ENCODE measurements at places on chromosomes 12 and 14. TPM values are rescaled to one million over a fixed set of nuclear protein-coding genes. Genes with fewer than 3 reads are reported as not detected.

The SAMD15 gene
- 0.38 TPM for total RNA-seq

DNA sequence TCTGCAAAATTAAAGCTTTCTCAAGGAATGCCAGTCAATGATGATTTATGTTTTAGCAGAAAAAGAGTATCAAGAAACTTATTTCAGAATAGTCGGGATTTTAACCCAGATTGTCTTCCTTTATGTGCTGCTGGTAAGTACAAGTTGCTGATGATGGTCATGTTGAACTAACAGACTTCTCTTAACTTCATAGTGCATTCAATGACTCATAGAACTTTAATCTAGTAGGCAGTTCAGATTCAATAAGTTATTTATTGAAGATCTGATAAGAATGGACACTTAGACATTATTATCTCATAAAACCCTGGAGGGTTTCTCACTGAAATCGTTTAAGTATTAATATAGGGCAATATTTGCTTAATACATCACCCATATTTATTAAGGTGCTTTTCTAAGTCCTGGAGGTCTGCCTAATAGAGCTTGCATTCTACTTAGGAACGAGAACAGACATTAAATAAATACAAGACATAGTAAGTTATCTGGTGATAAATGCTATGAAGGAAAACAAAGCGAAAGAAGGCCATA lies 33.8 kb downstream of the TOGARAM1 start:
- no peak for DNase-seq

DNA sequence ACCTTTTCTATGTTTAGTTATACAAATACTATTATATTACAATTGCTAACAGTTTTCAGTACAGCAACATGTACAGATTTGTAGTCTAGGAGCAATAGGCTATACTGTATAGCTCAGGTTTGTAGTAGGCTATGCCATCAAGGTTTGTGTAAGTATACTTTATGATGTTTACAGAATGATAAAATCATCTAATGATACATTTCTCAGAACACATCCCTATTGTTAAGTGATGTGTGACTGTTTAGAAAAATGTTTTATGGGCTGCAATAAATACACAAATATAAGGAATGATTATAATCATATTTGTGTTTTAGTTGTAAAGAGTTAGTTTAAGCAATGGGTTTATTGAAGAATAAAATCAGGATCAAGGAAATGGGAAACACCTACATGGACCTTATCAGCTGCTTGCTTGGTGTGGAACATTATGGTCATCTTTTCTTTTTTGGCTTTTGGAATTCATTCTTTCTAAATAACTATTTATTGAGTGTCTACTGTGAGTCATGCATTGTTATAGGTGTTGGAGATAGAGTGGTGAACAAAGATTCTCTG lies 24.5 kb upstream of the FBXO33 start:
- DNase-seq = no peak

DNA sequence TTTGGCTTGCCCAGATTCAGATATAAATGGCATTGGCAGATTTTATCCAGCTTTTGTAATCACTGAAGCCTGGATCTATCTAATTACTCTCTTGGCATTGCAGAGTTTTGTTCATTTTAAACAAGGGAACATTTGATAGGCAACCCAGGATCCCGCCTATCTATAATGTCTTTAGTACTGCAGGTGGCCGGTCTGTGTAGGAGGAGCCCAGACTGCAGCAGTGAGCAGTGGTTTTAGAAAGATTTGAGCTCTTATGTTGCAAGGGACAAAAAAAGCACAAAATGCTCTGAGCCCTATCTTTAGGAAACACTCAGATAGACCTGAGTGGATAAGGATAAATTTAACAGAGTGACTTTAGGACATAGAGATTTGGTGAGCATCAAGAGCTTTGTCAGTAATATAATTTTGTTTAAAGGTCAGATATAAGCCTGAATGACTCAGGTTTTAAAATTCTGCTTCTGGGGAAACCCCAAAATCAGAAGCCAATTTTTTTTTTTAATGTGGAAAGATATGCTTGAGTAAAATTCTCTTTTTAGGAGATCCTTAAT lies 165.5 kb downstream of the SLC5A8 start:
- no peak for DNase-seq

DNA sequence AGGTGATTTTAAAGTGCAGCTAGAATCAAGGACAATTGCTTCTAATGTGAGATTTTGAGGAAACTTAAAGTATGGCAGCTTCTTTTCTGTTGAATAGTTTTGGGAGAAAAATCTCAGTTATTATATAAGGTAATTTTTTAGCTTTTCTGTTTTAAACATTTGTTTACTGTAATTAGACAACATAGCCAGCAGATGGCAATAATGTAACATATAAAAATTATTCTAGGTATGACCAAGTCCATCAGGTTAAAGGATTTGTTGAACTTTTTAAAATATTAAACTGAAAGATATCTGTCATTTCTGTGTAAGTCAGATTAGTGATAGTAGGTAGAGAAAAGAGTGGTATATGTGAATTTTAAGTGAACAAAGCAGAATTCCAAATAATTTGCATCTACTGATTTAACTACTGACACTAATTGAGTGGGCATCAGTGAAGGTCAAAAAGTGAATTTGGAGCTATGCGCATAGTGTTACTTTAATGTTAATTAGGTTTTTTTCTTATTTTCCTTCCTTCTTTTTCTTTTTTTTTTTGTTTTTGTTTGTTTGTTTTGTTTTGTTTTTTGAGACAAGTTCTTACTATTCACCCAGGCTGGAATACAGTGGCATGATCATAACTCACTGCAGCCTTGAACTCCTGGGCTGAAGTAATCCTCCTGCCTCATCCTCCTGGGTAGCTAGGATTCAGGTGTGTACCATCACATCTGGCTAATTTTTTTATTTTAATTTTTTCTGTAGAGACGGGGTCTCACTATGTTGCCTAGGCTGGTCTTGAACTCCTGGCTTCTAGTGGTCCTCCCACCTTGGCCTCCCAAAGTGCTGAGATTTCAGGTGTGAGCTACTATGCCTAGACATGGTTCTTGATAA lies 18.6 kb downstream of the PRORP start:
- no peak for DNase-seq

GRCh38 chr12:121858662-121859572 lies at the start of gene HPD:
Gene HPD, minus strand, starts transcription at chr12:121858859. Its CDS starts 36 bp downstream, at chr12:121858823.
- DNase-seq = peak; percentile 12

- DNase-seq = no peak
These were observed 40.1 kb downstream of the WASHC3 start for GRCh38 chr12:102021540-102022246.

GRCh38 chr12:104309446-104309993 lies 6.0 kb downstream of the EID3 start:
- DNase-seq = no peak

GRCh38 chr14:104891121-104891551 lies 26.1 kb downstream of the CEP170B start:
- no peak for DNase-seq

The TAS2R19 gene
- 1.7 TPM for total RNA-seq

DNA sequence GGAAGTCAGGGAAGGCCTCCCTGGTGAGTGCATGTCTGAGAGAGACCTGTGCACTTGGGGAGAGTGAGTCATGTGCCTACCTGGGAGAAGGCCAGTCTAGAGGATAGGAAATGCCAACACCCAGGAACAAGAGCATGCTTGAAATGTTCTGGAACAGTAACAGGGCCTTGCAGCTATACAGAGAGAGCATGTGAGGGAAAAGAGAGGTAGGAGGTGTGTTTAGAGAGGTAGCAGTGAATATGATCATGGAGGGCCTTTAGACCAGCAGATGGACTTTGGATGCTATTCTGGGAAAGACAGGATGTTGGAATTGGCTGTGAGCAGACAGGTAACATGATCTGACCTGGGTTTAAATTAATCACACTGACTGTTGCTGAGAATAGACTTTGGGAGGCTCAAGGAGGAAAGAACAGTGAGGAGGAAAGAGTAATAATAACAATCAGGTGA lies 1143.6 kb downstream of the FLRT2 start:
- no peak for DNase-seq

GRCh38 chr12:65123435-65124063 lies 2.4 kb upstream of the WIF1 start:
- DNase-seq = peak; percentile 28

GRCh38 chr14:90388437-90388836 lies 8.4 kb upstream of the CALM1 start:
- no peak for DNase-seq

DNA sequence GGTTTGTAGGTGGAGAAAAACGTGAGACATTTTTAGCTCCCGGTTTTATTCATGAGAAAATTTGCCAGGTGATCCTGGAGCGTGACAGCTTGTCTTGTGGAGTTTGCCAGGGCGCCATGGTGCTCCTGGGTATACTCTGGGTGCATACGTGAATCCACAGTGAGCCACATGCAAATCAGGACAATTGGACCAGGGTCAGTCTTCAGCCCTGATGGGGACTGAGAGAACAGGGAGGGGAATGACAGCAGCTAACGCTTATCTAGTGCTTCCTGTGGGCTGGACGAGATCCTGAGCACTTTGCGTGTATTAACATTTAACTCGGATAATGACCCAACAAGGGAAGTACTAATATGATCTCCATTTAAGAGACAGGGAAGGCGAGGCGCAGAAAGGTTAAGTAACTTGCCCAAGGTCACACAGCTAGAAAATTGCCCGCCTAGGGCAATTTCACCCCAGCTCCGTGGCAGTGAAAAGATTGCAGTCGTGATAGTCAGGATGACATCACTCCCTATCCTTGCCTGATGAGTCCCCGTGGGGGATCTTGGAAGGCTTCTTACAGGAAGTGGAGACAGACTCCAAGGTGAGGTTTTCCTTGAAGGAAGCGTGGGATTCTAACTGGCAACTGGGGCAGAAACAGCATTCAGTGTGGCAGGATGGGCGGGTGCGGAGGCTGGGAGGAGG lies 118.4 kb upstream of the NCOR2 start:
- no peak for DNase-seq

DNA sequence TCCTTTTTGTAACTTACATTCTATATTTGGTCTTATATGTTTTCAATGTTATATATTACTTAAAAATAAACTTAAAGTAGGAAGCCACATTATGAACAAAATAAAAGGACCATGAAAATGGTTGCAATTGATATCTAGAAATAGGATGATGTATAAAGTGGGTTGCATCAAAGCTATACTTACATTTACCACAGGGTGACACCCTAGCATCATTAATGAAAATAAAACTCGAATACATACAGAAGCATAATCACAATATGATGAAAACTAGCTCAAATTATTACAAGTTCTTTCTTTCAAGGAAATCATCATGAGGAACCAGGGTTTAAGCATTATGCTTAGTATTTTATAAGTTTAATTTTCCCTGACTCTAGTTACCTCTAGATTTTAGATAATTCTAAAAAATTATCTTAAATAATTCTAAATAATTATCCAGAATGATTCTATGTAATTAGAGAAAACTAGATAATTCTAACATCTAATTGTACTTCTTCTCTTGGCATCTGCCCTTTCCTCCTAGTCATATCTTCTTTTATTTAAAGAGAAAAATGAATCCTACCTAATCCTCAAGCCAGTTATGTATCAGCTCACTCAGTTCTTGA lies 31.2 kb downstream of the TAS2R7 start:
- peak; percentile 57 for DNase-seq

DNA sequence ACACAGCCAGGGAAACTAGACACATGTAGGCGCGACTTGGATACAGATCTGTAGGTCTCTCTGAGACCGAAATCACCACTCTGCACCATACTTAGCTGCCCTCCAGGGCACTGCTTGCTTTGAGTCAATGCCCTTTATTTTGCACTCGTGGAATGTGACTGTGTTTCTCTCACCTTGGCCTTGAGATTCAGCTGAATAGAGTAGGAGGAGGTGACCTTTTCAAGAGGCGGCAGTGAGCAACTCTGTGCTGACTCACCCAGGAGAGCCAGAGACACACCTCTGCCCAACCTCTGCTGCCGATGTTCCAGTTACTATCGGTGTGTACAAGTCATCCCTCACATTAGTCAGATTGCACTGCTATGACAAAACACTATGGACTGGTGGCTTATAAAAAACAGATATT lies 583.4 kb downstream of the VRK1 start:
- no peak for DNase-seq

DNA sequence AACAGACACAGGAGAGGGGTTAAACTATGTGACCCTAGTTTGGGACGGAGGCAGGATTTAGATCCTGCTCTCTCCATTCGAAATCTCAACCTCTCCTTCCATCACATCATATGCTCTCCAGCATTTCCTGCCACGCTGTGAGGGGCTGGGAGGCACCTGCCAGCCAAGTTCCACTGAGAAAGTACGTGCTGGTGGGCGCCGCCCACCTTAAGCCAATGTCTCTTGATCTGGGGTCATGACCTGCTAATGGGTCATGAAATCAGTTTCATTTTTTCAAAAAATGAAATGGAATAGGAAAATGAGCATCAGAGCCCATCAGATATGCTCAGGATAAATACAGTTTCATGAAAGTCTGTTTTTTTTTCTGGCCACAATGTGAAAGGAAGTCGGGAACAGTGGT lies 7.2 kb downstream of the MCRS1 start:
- DNase-seq = no peak

The PLA2G1B gene
- total RNA-seq = not detected

DNA sequence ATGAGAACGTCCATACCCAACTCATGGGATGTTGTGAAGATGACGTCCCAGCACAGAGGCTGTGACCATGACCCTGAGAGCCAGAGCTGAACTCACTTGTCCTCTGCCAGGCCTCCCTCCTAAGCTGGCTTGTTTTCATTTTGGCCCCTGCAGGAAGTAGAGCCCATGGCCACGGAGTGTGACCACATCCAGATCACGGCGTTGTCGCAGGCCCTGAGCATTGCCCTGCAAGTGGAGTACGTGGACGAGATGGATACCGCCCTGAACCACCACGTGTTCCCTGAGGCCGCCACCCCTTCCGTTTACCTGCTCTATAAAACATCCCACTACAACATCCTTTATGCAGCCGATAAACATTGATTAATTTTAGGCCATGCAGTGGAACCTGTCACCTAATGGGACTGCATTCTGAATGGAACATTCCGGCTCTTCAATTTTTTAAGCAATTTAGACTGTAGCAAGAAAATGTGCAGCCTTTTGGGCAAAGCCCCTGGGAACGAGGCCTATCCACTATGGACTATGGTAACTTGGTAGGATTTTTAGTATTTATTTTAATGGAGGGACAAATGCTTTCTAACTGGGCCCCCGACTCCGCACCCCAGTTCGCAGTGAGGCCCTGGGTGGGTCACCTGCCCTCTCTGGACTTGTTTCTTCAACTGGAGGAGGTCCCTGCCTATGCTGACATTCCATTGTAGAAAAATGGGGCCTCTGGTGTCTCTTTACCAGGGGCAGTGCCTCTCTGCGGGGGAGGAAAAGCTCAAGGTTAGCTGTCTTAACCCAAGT lies 19.6 kb downstream of the OTUB2 start:
- DNase-seq = no peak

- DNase-seq = no peak
These were observed 5.3 kb downstream of the FZD10 start for GRCh38 chr12:130167537-130167936.

GRCh38 chr12:32901553-32901952 lies 5.0 kb upstream of the PKP2 start:
- DNase-seq = no peak

- DNase-seq = no peak
These were observed 17.6 kb upstream of the FAM222A start for GRCh38 chr12:109695961-109696461.
